NCI-H2081 (cell line): ENCODE measurements at places on chromosomes 7 and 10.

DNA sequence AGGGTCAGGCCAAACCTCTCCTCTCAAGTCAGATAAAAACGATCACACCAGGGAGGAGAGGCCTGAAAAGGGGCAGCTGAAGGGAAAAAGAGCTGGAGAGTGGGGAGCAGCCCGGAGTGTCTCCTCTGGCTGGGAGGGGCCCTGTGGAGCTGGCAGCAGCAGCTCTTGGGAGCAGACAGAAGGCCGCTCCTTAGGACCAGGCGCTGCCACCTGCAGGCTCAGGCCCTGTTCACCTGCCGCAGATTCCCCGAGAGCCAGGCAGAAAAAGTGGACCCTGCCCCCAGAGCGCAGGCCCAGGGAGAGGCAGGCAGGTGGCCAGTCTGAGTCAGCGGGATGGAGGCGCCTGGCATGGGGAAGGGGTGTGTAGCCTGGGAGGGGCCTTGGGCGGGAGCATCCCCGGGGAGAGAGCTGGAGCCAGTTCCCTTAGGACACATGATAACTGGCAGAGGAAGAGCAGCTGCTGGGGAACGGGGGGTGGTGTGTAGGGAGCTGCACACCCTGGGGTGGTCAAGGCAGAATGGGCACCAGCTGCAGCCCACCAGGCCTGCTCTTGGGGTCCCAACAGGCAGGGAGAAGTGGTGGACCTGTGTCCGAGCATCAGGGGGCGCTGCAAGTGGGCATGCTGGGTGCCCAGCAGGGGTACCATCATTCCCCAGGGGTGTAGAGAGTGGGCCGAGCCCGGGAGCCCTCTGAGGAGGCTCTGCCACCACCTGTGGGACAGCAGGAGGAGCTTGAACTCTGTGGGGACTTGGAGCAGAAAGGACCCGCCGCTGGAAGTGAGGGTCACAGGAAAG lies 177.2 kb upstream of the RHEB start:
- peak; percentile 94 for DNase-seq

- no peak for DNase-seq
Measured at GRCh38 chr10:44983895-44984278, 5.3 kb upstream of the DEPP1 start.

GRCh38 chr10:70167246-70167645 lies 3.1 kb downstream of the SAR1A start:
- DNase-seq = no peak

DNA sequence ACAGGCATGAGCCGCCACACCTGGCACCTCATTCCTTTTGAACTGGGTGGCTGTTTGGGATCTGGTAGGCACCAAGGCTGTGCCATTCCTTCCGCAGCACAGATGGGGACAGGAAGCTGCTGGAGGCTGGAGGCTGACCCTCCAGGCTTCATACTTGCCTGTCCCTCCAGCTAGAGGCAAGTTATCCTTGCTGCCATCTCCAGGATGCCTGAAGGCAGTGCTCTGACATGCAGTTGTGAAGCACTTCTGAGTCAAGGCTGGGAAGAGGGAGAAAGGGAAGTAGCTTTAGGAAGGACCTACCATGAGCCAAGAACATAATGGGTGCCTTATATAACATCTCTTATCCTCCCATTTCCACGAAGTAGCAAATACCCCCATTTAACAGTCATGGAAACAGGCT lies 9.5 kb downstream of the MARVELD1 start:
- DNase-seq = no peak

GRCh38 chr10:122173766-122174435 lies 97.2 kb upstream of the BTBD16 start:
- no peak for DNase-seq

DNA sequence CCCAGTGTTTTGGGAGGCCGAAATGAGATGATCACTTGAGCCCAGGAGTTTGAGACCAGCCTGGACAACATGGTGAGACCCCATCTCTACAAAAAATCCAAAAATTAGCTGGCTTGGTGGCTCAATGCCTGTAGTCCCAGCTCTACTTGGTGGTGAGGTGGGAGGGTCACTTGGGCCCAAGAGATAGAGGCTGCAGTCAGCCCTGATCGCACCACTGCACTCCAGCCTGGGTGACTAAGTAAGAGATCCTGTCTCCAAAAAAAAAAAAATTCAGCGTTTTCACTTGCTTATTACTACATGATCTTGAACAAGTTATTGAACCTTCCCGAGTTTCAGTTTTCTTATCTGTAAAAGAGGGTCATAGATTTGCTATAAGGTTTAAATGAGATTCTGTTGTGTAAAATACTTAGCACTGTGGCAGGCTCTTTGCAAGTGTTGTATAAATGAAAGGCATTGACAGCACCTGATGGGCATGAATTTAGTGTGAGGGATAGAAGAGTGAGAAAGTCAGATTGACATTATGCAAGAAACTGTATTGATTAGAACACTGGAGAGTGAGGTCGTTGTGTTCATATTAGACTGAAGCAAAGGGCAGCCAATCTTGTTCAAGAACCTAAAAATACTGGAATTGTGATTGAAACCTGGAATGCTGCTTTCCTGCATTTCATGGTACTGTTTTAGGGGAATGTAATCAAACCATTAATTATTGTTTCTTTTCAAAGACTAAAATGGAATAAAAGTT lies 136.8 kb downstream of the LCOR start:
- no peak for DNase-seq

DNA sequence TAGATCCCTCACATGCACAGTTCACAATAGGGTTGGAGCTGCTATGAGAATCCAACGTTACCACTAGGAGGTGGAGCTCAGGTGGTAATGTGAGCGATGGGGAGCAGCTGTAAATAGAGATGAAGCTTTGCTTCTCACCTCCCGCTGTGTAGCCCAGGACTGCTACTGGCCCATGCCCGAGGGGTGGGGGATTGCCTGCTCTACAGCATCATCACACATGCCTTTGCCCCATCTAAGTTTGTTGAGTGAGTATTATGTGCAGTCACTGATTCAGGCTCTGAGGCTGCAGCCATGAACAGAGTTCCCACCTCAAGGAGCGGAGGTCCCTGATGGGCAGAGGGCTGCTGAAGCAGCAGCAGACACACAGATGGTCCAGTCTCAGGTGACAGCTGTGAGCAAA lies 94.1 kb downstream of the CHST15 start:
- no peak for DNase-seq

DNA sequence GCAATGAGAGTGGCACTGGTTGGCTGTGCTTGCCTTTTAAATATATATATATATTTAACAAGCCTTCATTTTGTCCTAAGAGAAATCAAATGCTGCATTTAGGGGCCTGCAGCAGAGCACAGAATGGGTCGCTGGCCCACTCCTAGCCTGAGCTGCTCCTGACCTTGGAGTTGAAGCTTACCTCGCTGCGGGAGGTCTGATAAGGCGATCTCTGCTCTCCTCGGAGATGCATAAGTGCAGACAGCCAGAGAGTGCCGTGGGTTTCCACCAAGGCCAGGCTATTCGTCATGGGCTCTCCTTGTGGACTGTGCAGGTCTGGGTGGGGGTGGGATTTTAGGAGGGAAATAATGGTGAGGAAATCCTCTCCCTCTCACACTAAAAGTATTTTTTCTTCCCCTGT lies 99.5 kb upstream of the IKZF1 start:
- no peak for DNase-seq

DNA sequence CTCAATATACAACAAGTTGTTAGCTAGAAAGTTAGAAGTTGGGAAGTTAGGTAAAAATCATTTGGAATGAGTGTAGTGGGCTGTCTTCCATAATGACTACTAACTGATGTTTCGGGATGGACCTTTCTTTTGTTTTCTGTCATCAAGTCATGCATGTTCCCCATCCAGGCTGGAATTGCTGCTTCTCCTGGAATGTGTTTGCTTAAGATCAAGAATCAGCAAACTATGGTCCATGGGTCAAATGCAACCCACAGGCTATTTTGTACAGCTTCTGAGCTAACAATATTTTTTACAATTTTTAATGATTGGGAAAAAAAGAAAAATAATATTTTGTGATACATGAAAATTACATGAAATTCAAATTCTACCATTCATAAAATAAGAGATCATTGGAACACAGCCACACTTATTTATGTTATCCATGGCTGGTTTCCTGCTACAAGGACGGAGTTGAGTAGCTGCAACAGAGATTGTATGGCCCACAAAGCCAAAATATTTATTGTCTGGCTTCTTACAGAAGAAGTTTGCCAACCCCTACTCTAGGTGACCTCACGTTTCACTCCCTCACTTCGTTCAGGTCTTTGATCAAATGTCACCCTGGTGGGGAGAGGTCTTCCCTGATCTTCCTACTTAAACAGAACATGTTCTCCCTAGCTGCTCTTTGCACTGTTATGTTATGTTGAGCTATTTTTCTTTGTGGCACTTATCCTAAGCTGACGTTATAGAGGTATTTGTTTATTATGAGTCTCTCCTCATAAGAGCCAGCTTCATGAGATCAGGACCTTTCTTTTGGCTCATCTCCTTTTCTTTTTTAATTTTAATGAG lies 127.1 kb downstream of the RALA start:
- no peak for DNase-seq

DNA sequence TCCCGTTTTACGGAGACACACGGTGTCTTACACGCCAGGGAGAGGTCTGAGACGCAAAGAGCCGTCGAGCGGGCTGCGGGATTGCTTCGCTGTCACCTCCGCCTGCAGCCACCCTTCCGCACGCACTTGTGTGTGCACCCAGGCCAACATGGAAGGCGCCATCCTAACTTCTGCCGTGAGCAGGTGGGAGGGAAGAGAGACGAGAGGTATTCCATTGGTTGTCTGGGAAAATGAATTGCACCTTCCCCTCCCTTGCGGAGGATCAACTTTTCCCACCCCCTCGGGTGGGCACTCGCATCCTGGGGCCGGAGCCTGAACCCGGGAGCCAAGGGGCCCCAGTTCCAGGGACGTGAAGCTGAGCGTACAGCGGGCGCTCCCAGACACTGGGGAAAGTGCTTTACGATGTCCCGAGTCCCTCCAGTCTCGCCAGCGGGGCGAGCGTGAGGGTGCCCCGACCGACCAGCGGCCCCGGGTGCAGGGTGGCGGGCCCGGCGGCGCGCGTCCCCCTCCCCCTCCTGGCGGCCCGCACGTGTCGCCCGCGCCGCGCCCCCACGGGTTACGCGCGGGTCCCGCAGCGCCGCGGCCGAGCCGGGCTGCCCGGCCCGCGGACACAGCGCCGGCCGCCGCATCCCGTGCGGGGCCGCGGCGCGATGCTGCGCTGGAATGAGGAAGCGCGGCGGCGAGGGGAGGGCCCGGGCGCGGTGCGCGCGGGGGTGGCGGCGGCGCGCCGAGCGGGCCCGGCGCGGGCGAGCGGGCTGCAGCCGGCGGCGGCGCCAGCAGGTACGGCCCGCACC lies 984 bp upstream of the IKZF1 start:
- no peak for DNase-seq

DNA sequence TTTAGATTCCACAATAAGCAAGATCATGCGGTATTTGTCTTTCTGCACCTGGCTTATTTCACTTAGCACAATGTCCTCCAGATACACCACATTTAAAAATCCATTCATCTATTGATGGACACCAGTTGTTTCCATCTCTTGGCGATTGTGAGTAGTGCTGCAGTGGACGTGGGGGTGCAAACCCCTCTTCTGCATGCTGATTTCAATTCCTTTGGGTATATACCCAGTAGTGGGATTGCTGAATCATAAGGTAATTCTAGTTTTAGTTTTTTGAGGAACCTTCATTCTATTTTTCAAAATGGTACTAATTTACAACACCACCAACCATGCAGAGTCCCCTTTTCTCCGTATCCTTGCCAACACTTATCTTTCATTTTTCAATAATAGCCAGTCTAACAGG lies 2.0 kb upstream of the ASB10 start:
- DNase-seq = no peak

DNA sequence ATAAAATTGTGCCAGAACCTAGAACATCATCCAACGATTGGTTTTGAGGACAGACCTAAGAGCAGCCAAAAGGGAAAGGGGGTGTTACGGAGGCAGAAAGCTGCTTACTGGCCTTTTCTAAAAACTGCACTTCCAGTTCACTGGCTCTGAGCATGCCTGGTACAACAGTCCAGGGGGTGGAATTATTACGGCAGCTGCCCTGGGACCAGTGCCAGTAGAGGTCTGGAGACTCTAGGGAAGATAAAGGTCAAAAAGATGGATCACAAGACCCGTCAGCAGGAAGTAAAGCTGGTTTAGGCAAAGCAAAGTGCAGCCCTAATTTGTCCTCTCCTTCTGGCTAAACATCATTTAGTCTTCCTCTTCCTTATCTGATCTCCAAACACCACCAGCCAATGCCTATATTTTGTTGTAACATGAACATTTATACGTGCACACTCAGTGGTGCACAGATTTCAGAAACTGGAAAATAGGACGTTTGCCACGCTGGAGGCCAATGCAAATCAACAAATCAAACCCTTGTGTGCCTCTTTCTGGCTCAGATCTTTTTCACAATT lies 216.4 kb upstream of the DPP6 start:
- DNase-seq = peak; percentile 62

GRCh38 chr10:115871855-115872254 lies 401.2 kb downstream of the GFRA1 start:
- DNase-seq = no peak

DNA sequence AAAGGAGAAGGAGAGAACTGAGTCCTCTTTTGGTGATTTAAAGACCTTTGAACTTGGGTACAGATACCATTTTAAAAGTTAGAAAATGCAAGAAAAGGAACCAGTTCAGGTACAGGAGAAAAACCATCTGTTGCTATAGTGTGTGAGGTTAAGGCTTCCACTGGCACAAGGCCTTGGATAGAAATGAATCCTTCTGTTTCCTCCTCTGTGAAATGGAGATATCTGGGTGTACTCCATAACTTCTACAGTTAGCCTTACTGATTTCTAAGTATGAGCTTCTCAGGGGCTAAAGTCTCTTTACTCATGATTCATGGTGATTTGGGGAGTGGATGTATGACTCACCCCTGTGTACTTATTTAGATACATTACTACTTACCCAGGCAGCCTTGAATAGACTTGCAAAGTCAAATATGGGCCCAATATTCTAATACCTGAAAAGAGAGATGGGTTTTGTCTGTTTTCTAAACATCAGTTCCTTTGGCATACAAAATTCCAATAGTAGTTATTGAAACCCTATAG lies 117.2 kb upstream of the ADO start:
- DNase-seq = no peak

- no peak for DNase-seq
Measured at GRCh38 chr10:131461093-131461492, 149.6 kb upstream of the TCERG1L start.

DNA sequence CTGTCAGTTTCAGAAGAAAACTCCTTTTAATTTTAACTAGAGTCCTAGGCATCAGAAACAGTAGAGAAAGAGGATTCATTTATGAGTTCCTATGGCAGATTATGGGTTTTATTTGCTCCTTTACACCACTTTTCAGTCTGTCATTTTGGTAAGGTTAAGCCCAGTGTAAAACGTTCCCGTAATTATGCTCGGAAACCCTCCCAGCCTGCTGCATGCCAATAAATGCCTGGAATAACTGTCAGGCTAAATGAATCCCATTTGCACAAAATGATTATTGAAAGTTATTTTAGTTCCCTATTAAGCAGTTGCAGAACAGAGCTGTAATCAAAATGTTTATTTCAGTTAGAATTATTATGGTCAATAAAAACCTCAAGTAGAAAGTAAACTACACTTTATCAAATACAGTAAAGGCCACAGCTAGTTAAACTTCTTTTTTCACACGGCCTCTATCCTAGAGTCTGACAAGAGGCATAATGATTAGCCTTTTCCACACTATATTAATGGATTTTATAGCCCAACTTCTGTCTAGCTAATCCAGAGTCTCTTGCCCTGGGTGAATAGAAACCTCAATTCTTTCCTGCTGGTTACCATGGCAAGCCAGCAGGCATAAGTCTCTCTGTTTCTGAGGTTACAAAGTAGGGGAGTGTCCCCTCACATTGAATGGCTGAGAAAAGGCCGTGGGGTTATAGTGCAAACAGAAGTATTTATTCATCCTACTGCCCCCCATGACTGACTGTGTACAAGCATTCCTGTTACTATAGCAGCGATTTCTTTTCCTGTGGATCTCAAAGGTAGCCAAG lies 80.8 kb upstream of the NPVF start:
- no peak for DNase-seq

GRCh38 chr7:30789334-30789711 lies 18.1 kb downstream of the MINDY4 start:
- no peak for DNase-seq
